ENCODE measurements at places on chromosomes 1 and 21. TPM values are rescaled to one million over a fixed set of nuclear protein-coding genes. Genes with fewer than 3 reads are reported as not detected.

DNA sequence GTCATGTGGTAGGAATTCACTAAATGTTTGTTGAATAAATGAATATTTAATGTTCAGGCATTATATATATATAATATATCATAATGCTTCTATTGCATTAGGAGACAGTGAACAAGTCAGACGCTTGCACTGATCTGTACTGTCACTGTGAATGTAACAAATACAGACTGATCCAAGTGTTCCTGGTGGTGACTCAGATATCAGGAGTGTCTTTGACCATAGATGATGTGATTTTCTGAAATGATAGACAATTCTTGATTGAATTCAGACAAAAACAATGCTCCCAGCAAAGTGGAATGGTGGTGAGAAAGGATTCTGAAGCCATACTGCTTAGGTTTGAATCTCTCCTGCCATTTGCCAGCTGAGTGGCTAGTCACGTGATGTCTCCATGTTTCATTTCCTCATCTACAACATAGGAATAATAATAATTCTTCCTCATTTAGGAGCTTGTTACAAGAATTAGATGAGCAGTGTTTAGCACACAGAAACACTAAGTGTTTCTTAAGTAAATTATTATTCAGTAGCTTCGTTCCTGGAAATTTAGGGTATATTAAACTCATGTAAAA lies 71.0 kb downstream of the OLFML2B start:
- peaks cover 15% of the 10 kb centered on the region for H3K36me3 ChIP-seq
- DNase-seq, result no peak
- H3K27me3 ChIP-seq, result peaks cover 10% of the 10 kb centered on the region
- H3K27ac ChIP-seq, result no peak overlapping the region
- H3K4me1 ChIP-seq, result peaks cover 8% of the 10 kb centered on the region
- H3K4me3 ChIP-seq, result no peak overlapping the region

- peak; percentile 86 for DNase-seq
- no peaks in the 10 kb centered on the region for H3K27me3 ChIP-seq
- peak within 1 kb of the TSS; percentile 91 for H3K4me3 ChIP-seq
- H3K27ac ChIP-seq, result peak within 1 kb of the TSS; percentile 91
- peaks cover 17% of the 10 kb centered on the region for H3K4me1 ChIP-seq
Measured at GRCh38 chr1:11272832-11273594, at the start of gene UBIAD1. TSS of gene UBIAD1 (plus strand) at chr1:11273198. CDS start at chr1:11273532, 334 bp downstream.

- H3K4me1 ChIP-seq, result peaks cover 7% of the 10 kb centered on the region
- peaks cover 2% of the 10 kb centered on the region for H3K27me3 ChIP-seq
- no peak overlapping the region for H3K4me3 ChIP-seq
- H3K36me3 ChIP-seq, result no peaks in the 10 kb centered on the region
- no peak overlapping the region for H3K27ac ChIP-seq
- no peak for DNase-seq
Measured at GRCh38 chr1:244028701-244029100, 22.4 kb upstream of the ZBTB18 start.

- H3K27me3 ChIP-seq, result peaks cover 52% of the 10 kb centered on the region
- no peaks in the 10 kb centered on the region for H3K36me3 ChIP-seq
- no peak for DNase-seq
- H3K4me3 ChIP-seq, result no peak overlapping the region
- no peaks in the 10 kb centered on the region for H3K4me1 ChIP-seq
Measured at GRCh38 chr1:17844185-17844826, 89.2 kb downstream of the ACTL8 start.

- H3K27me3 ChIP-seq, result peaks cover 86% of the 10 kb centered on the region
- peaks cover 20% of the 10 kb centered on the region for H3K4me1 ChIP-seq
- no peaks in the 10 kb centered on the region for H3K36me3 ChIP-seq
- peak within 1 kb of the TSS; percentile 30 for H3K27ac ChIP-seq
- H3K4me3 ChIP-seq, result peak within 1 kb of the TSS; percentile 85
Measured at GRCh38 chr1:158180741-158181576, at the start of gene CD1D. TSS of gene CD1D (plus strand) at chr1:158180895. CDS start at chr1:158181102, 207 bp downstream.

DNA sequence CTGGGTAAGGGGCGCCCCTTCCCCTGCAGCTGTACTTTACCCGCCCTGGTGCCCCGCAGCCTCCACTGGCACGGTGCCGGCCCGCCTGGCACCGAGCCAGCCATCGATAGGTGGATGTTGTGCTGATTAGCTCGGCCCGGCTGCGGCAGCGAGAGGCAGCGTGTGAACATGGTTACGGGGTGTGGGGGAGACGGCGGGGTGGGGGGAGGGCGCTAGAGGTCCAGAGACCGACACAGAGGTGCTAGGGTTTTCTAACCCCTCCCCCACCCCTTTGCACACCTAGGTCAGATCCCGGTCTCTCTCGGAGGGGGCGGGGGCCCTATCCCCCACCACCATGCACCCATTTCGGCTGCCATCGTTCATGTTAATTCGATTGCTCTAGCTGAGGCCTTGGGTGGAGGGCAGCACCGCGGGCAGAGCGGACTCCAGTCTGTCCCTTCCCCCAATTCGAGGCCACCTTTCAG lies 6.7 kb downstream of the EFNA4 start:
- H3K27ac ChIP-seq, result peak overlapping the region; percentile 9
- no peak for DNase-seq
- H3K27me3 ChIP-seq, result peaks cover 26% of the 10 kb centered on the region
- H3K36me3 ChIP-seq, result peaks cover 13% of the 10 kb centered on the region

GRCh38 chr1:15997637-15998280 lies 6.3 kb upstream of the SRARP start:
- DNase-seq, result no peak
- no peaks in the 10 kb centered on the region for H3K36me3 ChIP-seq
- H3K4me3 ChIP-seq, result no peak overlapping the region
- H3K4me1 ChIP-seq, result no peaks in the 10 kb centered on the region
- peaks cover 2% of the 10 kb centered on the region for H3K27me3 ChIP-seq

GRCh38 chr1:201294876-201295275 lies 11.6 kb downstream of the PKP1 start:
- no peak overlapping the region for H3K27ac ChIP-seq
- no peaks in the 10 kb centered on the region for H3K36me3 ChIP-seq
- H3K4me1 ChIP-seq, result peaks cover 4% of the 10 kb centered on the region
- no peak for DNase-seq
- peaks cover 4% of the 10 kb centered on the region for H3K27me3 ChIP-seq

DNA sequence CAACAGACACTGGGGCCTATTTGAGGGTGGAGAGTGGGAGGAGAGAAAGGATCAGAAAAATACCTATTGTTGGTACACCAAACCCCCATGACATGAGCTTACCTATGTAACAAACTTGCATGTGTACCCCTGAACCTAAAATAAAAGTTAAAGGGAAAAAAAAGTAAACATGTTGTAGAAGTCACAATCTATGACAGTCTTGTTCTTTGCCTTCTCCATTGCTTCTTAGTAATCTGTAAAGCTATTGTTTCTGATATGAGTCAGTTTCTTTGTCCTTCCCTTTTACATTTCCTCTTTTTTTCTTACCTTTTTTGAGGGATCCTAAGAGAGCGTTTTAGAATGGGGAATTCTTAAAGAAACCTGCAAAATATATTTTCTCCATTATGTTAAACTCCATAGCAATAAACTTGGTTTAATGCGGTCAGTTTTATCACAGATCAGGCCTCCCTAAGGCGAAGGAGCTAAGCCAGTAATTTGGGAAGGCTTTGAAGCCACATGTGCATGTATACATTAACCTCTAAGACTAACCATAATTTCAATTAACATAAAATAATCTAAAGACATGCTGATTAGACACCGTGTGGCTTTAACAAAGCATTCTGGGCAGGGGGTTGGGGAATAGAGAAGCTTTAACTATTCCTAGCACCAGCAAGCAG lies 77.8 kb upstream of the C1orf105 start:
- peaks cover 14% of the 10 kb centered on the region for H3K36me3 ChIP-seq
- H3K27me3 ChIP-seq, result no peaks in the 10 kb centered on the region
- no peak for DNase-seq
- no peak overlapping the region for H3K4me3 ChIP-seq
- peaks cover 30% of the 10 kb centered on the region for H3K4me1 ChIP-seq

- H3K36me3 ChIP-seq, result no peaks in the 10 kb centered on the region
- H3K4me3 ChIP-seq, result no peak overlapping the region
- no peak overlapping the region for H3K27ac ChIP-seq
Measured at GRCh38 chr1:59126366-59126765, 170.5 kb upstream of the FGGY start.

DNA sequence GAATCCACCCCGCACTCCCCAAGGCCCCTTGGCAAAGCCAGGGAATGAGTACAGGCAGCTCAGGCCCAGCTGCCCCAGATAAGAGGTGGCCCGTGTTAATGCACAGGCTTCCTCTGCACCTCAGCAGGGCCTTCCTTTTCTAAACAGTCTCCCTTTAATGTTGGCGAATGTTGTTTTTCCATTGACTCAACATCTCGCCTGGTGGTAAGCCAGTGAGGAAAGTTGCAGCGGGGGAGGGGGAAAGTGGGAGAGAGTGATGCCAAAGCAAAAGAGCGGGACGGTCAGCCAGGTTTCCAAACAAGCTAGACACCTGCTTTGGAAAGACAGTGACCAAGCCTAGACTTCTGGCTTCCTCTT lies 10.3 kb upstream of the PROX1 start:
- DNase-seq, result no peak
- no peaks in the 10 kb centered on the region for H3K36me3 ChIP-seq
- H3K27me3 ChIP-seq, result peaks cover 90% of the 10 kb centered on the region
- H3K27ac ChIP-seq, result no peak overlapping the region

DNA sequence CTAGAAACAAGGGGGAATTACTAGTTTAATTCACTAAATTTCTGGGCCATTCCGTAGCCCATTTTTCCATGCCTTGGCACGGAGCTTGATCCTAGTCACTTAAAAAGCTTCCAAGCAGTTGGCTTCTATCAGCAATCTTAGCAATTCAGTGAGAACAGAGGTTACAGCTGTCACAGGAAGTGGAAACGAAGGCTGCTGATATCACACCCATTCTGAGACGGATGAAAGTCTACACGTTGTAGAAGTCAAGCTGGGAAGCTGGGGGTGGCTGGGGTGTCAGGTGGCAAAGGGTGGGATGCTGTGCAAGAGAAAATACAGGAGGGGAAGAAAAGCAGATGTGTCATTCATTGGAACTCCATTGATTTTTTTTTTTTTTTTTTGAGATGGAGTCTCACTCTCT lies 11.8 kb upstream of the STMN1 start:
- H3K27ac ChIP-seq, result no peak overlapping the region
- peaks cover 2% of the 10 kb centered on the region for H3K27me3 ChIP-seq
- no peak for DNase-seq
- H3K4me1 ChIP-seq, result peaks cover 19% of the 10 kb centered on the region

DNA sequence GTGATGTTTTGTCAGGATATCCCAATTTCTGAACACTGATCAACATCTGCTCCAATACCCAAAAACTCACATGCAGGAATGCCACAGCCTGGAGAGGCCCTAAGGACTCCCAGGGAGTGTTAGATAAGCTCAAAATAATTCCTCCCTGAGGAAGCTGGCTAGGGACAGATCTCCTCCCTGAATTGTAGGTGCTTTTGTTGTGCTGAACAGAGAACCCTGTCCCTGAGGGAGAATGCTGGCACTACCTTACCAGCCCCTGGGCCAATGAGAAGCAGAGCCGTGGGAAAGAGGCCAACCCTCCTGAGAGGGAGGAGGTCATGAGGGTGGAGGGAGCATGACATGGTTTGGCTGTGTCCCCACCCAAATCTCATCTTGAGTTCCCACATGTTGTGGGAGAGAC lies 73.6 kb upstream of the PTGFRN start:
- H3K36me3 ChIP-seq, result peaks cover 7% of the 10 kb centered on the region

DNA sequence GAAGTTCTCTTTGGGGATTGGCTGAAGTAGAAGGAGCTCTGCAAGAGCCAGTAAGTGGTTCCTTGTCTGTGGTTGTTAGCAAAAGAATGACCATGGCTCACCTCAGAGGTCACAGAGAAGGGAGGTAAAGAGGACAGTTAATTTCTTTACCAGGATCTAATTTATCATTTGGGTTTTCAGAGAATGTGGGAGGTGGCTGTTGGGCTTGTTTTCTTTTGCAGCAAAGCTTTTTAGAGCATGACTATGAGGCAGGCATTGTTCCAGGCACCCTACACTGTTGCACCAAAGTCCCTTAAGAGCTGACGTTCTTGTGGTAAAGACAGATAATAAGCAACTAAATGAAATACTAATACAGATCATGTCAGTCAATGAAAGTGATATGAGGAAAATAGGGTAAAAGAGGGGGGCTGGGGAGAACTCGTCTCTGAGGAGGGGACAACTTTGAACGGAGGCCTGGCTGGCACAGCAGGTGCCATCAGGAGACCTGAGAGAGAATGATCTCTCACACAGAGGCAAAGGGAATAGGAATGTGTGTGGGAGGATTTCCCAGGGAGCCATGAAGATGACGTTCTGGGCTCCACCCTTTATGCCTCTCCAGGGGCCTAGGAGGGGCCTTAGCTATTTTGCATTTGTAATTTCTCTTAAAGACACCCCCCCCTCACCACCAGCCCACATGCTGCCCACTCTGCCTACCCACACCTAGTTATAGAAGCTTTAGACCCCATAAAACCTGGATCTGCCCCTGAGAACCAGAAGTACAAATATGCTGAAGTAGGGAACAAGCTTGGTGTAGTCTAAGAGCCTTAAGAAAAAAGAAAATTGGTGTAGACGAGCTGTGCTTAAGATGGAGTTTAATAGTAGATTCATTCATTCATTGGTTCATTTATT lies 177.5 kb downstream of the ROR1 start:
- H3K4me3 ChIP-seq, result no peak overlapping the region
- H3K27ac ChIP-seq, result peak overlapping the region; percentile 77
- no peaks in the 10 kb centered on the region for H3K27me3 ChIP-seq
- H3K36me3 ChIP-seq, result peaks cover 27% of the 10 kb centered on the region
- DNase-seq, result no peak

DNA sequence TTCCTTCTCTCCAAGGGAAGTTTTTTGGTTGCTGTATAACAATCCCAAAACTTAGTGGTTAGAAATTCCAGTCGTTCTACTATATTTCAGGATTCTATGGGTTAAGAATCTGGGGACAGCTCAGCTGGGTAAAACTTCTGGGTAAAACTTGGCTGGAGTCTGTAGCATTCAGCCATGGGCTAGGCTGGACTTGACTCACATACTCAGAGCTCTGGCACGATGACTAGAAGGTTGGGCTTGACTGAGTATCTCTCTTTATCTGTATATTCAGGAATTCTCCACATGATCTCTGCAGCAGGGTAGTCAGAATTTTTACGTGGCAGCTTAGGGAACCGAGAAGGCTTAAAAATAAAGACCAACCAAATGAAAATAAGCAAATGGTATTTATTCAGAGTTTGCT lies 28.2 kb upstream of the HRNR start:
- H3K27ac ChIP-seq, result no peak overlapping the region
- H3K4me1 ChIP-seq, result no peaks in the 10 kb centered on the region
- no peak overlapping the region for H3K4me3 ChIP-seq

- peaks cover 3% of the 10 kb centered on the region for H3K27me3 ChIP-seq
- no peak overlapping the region for H3K27ac ChIP-seq
- DNase-seq, result no peak
- H3K4me1 ChIP-seq, result peaks cover 8% of the 10 kb centered on the region
- no peaks in the 10 kb centered on the region for H3K36me3 ChIP-seq
Measured at GRCh38 chr1:168442931-168443330, 100.9 kb downstream of the XCL2 start.

DNA sequence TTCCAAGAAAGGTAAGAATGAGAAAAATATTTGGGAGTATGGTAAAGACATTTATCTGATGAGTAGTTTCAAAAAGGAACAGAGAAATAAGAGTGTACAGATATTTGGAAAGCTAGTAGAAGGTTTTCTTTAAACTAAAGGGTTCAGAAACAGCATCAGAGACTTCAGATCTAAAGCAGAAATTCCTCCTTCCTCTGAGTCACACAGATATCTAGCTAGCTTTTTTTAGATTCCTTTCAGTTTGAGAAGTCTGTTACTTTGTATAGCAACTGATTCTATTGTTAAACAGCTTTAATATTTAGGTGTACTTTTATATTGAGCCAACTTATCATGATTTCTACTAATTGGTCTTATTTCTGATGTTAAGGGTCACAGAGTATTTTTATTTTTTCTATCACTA lies 4.7 kb downstream of the AMY2B start:
- H3K4me1 ChIP-seq, result no peaks in the 10 kb centered on the region
- H3K4me3 ChIP-seq, result no peak overlapping the region
- H3K27me3 ChIP-seq, result no peaks in the 10 kb centered on the region
- no peak for DNase-seq

Gene SLC35F3
- 0.25 TPM for total RNA-seq

Gene FTCD
- total RNA-seq, result 9.6 TPM

Gene NTNG1
- 0.73 TPM for total RNA-seq

Gene CELA2B
- not detected for total RNA-seq

Gene CD53
- total RNA-seq, result not detected

Gene KIAA0040
- 3.7 TPM for total RNA-seq
